ENCODE measurements at places on chromosomes 5 and 9.

DNA sequence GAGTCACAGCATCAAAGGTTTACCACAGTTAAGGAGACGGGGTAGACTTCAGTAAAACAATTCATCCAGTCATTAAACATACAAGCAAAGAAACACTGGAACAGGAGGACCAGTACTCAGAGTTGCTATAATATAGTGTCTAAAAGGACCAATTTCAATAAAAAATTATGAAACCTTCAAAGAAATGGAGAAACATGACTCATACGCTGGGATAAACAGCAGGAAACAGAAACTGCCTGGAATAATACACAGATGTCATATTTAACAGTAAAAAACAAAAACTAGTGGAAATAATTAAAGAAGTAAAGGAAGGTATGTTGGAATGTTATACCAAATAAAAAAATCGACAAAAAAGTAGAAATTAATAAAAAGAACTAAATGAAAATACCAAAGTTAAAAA is 1075.9 kb downstream of the NR2F1-AS1 start:
- peak; percentile 41 for DNase-seq

GRCh38 chr5:178368274-178368673 is 135.7 kb upstream of the PHYKPL start:
- DNase-seq: no peak

GRCh38 chr5:1652873-1653697 is 129.3 kb upstream of the LPCAT1 start:
- no peak for DNase-seq

- no peak for DNase-seq
Measured at GRCh38 chr5:145464171-145464570, 371.0 kb downstream of the PRELID2 start.

DNA sequence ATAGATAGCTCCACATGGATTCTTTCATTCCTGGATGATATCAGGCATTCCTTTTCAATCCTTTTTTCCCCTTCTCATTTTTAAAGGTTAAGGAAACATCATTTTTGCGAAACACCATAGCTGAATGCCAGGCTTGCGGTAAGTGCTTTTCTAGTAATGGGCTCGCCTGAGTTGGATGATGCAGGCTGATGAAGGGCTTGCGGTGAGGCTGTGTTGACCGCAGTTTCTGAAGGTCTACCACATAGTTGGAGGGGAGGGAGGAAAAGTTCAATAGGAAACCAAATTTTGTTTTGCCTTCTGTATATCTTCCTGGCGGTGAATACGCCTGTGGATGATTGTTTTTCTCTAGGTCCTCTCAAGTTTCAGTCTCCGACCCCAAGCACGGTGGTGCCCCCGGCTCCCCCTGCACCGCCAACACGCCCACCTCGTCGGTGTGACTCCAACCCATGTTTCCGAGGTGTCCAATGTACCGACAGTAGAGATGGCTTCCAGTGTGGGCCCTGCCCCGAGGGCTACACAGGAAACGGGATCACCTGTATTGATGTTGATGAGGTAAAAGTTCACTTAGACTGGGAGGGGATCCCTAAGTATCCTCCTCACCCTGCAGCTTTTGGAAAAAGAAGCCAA is 24.3 kb downstream of the THBS4 start:
- no peak for DNase-seq

- DNase-seq: no peak
Measured at GRCh38 chr5:17233488-17233887, 16.1 kb downstream of the BASP1 start.

DNA sequence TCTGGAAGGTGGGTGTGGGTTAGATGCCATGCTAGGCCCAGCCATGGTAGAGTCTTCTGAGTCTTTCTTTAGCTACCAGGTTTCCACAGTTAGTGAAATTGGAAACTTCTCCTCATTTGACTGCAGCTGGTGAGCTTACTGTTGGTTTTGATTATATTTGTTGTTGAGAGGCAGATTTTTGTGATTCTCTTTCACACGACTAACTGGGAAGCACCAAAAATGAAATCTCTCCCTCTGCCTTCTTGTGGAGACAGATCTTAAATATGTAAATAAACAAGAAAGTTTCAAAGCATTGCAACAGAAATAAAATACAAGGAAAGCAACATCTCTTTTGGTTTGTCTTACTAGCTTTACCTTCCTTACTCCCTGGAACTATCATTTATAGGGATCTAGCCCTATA is 122.2 kb downstream of the CEMIP2 start:
- DNase-seq: no peak

DNA sequence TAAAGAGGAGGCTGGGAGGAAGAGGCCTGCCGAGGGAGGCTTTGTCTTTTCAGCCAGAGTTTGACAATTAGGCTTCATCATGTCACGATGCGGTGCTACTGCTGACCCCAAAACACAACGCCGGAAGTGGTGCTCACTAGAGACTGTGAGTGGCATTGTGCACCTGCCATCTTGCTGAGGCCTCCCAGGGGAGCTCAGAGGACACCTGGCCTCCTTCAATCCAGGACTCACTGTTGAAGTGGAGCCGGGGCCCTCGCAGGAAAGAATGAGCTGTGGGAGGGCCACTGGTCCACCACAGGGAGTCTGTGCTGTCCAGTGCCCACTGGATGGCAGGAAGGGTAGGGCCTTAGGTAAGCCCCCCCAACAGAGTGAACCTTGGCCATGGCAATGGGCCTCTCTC is 12.7 kb upstream of the SLC25A48 start:
- no peak for DNase-seq

DNA sequence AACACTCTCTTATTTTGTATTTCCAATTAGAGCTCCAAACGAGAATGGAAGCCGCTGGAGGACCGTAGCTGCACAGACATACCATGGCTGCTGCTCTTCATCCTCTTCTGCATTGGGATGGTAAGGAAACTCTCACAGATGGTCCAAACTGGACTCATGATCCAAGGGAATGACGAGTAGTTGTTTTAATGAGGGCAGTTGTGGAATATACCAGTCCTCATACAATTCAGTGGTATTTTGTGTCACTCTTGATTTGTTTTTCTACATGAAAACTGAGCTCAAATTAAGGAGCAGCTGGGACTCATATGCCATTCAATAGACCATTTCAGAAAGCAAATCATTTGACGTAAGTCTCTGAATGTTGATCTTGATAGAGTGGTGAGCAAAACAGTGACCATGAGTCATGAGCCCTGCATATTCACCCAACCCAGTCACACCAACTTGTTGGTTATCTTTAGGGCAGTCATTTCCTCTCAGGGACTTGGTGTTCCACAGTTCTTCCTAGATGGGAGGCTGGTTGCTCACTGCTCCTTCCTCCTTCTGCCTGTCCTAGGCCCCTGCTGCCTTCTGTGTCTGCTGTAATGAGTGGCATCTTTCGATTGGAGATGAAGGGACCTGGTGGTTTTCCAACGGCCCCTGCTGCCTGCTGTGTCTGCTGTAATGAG is 54.9 kb downstream of the SLC44A1 start:
- DNase-seq: peak; percentile 95

- DNase-seq: no peak
Measured at GRCh38 chr9:95479330-95479729, 37.4 kb downstream of the PTCH1 start.

DNA sequence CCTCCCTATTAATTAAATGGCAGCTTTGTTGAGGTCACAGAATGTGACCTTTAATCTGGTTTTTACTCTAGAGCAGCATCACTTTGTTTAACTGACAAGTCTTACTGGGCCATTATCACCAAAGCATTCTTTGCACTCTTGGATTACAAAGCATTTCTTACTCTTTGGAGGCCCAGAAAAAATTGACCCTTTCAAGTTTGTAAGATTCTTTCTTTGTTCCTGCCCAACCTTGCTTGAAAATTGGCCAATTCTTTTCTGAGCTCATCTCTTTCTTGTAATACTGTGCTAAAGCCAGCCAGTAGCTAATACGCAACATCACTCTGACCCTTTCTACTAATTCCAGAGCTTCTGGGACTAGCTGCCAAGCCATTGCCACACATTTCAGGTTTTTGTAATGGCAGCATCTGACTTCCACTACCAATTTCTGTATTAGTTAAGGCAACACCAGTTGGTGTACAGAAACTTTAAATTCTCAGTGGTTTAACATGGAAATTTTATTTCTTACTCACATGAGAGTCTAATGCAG is 131.6 kb downstream of the PRDM6 start:
- no peak for DNase-seq

DNA sequence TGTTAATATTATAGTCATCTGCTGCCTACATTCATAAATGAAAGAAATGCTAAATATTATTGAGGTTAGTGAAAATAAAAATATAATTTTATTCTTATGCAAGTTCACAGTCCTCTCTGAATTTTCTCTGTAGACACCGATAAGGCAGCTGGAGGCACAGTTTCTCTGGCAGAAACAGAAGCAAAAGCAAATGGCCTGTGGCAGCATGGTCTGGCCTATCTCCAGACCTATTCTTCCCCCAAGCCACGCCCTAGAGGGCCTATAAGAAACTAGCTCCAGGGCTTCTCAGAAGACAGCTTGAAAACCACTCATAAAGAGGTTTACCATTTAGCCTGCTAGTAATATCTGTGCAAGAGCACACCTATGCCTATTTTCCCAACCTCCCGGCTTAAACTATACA is 28.4 kb downstream of the MRPS27 start:
- DNase-seq: no peak

GRCh38 chr5:179927824-179928223 is 20.1 kb upstream of the TBC1D9B start:
- no peak for DNase-seq

DNA sequence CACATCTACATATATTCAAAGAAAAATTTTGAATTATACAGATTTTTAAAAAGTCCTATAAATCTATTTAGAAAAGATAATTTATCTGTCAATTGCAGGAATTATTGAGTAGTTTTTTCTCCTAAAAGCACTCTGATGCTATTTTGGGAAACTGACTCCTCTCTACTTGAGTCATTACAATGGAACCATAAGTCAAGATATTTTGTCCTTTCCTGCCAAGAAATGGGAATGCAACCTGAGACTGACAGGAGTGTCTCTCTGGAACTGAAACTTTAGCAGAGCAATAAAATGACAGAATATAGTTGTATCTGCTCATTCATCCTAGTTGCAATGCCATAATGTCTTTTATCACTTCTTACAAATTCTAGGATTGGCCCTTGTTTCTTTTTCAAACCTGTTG is 48.6 kb downstream of the CARTPT start:
- DNase-seq: peak; percentile 15

DNA sequence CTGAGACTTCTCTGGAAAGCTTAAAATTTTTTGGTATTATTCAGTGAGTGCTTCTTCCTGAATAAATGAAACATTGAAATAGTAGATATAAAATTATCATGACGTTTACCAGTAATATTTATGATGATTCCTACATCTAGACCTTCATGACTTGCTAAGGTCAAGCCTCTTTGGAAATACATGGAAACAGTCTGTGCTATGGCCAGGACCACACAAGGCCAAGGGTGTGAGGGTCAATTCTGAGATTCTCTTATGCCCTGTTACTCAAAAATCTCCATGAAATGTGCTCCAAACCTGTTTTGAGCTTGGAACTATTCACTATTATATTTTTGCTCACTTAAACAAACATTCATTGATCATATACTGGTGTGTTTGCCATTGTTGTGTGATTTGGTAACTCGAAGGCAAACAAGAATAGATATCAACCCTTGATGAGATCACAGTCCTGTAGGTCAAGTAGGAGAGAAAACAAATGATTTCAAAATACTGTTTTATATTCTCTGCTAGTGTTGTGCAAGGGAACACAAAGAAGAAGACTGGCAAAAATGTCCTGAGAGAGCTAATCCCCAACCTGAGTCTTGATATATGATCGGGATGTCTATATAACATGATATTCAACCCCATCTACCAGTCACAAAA is 1254.9 kb upstream of the DMAC1 start:
- DNase-seq: no peak

DNA sequence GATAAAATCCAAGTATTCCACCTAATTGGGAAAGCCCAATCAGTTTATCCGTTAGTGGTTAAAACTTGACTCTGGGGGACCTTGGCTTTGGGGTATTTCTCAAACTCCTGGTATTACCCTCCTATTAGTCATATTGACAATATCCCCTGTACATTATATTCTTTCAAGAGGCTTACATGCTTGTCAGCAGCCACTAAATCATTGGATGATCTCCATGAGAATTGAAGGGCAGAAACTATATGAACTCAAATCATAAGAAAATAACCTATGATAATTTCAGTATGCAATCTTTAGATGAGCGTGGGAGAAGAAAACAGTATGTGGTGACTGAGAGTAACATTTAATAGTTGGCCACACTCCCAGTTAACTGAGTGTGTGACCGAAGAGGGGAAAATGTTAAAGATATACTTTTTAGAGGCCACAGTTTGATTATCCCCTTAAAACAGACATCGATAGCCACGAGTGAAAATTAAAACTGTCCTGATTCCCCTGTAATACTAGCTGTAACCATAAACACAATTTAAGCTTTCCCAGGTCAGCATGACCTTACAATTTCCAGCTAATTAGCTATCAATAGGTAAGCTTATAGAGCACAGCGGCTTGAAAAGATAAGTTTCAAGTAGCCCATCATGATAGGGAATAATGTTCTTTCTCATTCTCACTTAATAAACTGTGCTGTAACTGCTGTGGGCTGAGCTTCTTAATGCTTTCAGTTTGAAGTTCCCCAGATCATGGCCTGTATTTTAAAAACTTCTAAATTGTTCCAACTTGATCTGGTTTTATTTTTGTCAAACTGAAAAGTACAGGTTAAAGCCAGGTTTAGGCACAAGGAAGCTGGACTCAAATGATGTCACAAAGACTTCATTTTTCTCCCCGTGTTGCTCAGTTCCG is 58.6 kb downstream of the PUM3 start:
- DNase-seq: no peak

GRCh38 chr9:91844701-91845291 is 105.2 kb downstream of the ROR2 start:
- DNase-seq: no peak

- DNase-seq: peak; percentile 98
Measured at GRCh38 chr5:113489299-113489698, 1.0 kb upstream of the MCC start.

DNA sequence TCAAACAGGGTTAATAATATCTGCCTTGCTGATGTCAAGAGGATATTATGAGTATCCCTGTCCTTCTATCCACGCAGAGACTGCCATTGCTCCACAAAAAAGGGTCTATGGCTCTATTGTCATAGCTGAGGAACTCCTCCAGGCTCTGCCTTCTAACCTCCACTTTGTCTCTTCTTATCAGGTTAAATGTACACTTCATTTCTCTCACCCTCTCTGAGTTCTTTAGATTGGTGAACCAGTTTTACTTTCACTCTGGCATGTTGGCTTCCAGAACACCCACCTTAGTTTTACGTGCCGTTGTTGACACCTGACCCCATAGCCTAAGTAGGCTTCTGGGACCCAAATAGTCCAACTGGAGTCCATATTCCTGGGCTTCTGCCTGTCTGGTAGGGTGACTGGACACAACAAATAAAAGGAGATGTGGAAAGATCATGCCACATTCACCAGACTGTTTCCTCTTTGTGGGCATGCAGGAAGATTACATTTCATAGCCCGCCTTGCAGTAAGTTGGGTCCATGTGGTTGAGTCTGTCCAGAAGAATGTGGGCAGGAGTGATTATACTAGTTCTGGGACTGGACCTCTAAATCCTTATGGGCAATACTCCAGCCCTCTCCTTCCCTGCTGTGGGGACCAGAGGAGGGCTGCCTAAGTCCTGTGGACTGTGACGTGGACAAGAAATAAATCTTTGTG is 350.4 kb upstream of the CLINT1 start:
- DNase-seq: no peak

- no peak for DNase-seq
Measured at GRCh38 chr5:151822141-151822540, 50.4 kb downstream of the G3BP1 start.

GRCh38 chr9:137953683-137954438 is 76.3 kb downstream of the CACNA1B start:
- no peak for DNase-seq

Measured in HCEC 1CT (cell line).